ENCODE measurements at places on chromosomes 13 and 19. TPM values are rescaled to one million over a fixed set of nuclear protein-coding genes. Genes with fewer than 3 reads are reported as not detected.

Gene WDR87
- not detected for total RNA-seq

Gene SBK3
- not detected for total RNA-seq

Gene LYPD5
- total RNA-seq: not detected

Gene SPACA7
- total RNA-seq: not detected

Gene PARP4
- total RNA-seq: 7.9 TPM

- DNase-seq: no peak
Observed at GRCh38 chr19:13033244-13033643, 38.0 kb downstream of the NFIX start.

DNA sequence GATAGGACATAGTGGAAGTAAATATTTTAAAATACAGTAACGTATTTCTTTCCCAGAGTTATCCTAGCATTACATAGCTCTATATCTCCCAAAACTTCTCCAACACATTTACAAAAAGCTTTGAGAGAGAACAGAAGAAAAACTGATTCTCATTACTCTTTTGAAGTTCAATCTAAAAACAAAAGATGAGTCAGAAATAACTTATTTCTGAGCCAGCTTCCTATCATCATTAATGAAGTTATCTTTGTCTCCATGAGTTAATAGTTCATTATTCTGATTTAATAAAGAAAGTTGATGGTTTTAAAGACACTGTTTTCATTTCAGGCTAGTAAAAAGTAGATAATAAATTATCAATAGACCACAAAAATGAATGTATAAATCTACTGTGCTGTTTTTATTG, 446.7 kb upstream of the SPRY2 start:
- DNase-seq: no peak

DNA sequence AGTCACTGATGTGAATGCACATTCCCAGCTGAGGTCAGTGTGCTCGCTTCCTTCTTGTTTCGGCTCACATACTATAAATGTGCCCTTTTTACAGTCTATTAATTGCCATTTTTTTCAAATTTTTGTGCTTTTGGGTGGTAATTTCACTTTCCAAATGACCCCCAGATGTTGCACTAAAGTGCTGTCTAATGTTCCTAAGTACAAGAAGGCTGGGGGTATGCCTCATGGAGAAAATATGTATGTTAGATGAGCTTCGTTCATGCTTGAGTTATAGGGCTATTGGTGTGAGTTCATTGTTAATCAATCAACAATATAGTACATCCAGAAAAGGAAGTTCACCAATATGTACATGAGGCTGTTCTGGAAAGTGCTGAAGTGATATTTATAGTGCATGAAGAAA, 84.7 kb downstream of the KL start:
- no peak for DNase-seq

- DNase-seq: no peak
Observed at GRCh38 chr19:44685877-44686276, 13.1 kb upstream of the CEACAM16 start.

- no peak for DNase-seq
Observed at GRCh38 chr19:55493052-55493644, 4.9 kb downstream of the SSC5D start.

DNA sequence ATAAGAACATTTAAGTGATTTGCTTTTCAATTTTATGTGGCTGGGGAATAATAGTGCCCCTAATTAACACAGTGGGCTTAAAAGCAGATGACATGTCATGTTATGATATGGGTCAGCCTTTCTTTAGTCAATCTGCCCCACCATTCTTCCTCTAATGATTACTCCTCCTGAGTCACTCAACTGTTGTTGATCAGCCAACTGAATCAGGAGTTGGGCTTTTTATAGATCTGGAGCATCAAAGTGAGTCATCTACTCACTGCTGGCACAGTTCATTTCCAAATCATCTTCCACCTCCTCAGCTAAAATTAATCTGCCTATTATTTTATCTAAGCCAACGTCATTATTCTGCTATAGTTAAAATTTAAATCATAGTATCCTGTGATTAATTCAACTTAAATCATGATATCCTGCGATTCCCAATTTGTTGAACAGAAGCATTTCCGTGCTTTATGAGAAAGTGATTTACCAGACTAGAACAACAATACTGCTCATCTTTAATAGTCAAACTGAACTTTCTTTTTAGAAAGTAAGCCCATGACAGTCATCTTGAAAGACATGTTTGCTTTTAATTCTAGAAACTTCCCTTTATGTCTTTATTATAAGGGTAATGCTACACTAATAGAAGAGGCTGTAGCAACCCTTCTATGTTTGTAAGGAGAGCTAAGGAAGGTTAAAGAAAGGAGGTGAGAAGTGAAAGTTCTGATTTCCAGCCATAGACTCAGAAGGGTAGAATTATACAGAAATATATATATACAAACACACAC, 551.4 kb downstream of the TBC1D4 start:
- no peak for DNase-seq

GRCh38 chr19:2266183-2266993, 10.2 kb upstream of the JSRP1 start:
- no peak for DNase-seq

GRCh38 chr19:40314656-40315055, 29.5 kb upstream of the AKT2 start:
- no peak for DNase-seq

DNA sequence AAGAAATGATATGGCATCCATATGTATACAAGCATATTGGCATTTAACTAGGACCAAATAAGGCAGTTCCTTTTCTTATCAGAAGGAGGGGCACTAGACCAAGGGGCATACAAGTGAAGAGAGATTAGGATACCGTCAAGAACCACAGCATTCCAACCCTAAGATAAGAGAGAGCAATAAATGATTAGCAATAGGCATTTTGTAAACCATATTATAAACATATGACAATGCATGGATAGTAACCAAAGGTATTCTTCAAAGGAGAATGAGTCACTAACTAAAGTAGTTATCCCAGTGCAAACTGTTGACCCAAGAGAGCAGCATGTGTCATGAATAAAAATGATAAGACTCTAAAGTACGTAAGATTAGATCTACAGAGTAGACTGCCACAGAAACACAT, 500.9 kb upstream of the HTR2A start:
- no peak for DNase-seq

GRCh38 chr13:23575632-23576031, 5.4 kb downstream of the TNFRSF19 start:
- DNase-seq: no peak

Data from activated T-cell treated with anti-CD3 and anti-CD28 coated beads, Interleukin-2, amount 50 U/mL, for 4 hours (primary cell).